CD4-positive, alpha-beta T cell treated with Interleukin-6 for 4 hours (primary cell): ENCODE measurements at places on chromosomes 7 and 10.

DNA sequence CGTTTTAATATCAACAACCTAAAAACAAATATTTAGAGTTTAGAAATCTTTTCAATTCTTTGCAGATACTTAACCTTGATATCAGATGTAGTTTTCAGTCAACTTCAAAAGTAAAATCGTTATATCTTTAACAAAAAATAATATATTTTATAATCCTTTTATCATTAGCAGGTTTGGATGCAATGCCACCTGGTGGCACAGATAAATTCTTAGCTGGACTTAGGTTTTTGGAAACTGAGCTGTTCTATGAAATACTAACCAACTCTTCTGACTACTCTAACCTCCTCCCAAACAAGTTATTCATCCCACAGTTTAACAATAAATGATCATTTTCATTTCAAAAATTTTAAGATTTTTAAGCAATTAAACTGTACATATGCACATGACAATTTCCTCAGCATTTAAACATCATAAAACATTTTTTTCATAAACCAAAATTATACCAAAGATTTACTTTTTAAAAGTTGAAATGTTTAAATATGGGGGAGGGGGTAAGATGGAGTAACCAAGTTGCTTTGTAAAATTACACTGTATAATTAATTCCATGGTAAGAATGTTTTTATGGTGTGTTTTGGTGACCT is 56.9 kb downstream of the HIBADH start:
- DNase-seq = no peak

GRCh38 chr7:24419511-24419910 is 135.5 kb downstream of the NPY start:
- no peak for DNase-seq

GRCh38 chr10:103911021-103911459 is 6.9 kb downstream of the STN1 start:
- DNase-seq = peak; percentile 68

- DNase-seq = no peak
Measured at GRCh38 chr7:149300620-149301285, 38.8 kb downstream of the ZNF783 start.

- no peak for DNase-seq
Measured at GRCh38 chr10:24502801-24503460, 220.8 kb downstream of the ARHGAP21 start.

- DNase-seq = no peak
Measured at GRCh38 chr10:109618301-109618700, 305.0 kb downstream of the XPNPEP1 start.

DNA sequence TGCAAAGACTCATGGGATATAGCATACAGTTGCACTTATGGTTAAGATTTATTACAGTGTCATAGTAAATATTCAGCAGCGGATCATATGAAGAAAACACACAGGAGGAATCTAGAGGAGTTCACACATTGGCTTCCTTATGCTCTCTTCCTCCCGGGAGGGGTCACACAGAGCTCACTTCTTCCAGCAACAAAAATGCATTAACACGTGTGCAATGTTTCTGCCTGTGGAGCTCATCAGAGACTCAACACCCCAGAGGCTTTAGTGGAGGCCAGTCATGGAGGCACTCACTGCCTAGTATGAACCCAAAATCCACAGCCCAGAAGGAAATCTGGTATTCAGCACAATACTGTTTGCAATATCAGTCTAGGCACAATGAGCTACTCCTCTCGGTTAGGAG is 202.8 kb upstream of the PRSS1 start:
- no peak for DNase-seq

DNA sequence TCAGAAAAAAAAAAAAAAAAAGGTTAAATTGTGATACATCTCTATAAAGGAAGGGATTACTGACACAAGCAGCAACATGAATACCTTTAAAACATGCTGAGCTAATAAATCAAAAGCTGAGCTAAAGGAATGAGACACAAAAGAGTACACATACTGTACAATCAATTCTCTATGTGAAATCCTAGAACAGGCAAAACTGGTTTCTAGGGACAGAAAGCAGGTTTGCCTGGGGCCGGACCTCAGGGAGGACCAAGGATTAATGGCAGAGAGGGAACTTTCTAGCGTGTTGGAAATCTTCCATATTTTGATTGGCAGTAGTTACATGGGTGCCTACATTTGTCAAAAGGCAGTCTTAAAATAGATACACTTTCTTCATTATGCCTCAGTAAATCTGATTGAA is 52.5 kb downstream of the KLRG2 start:
- no peak for DNase-seq

GRCh38 chr7:30954914-30955313 is 8.8 kb upstream of the GHRHR start:
- no peak for DNase-seq

GRCh38 chr10:130015075-130015695 is 51.1 kb upstream of the EBF3 start:
- DNase-seq = no peak

DNA sequence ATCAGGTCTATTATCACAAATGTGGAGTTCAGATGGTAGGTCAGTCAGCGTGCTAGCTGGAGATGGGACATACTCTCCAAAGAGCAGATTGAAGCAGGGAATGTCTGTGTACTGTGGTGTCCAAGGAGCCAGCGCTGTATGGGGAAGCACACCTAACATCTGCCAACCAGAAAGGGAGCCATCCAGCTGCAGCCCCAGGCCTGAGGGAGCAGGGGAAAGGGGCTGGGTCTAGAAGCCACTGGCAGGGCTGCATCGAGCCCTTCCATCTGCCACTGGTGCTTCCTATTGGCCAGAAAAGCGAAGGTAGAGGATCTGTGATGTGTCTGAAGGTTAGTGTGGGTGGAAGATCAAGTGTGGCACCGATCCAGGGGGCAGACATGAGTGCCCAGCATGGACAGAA is 8.0 kb upstream of the RAMP3 start:
- DNase-seq = no peak

GRCh38 chr10:17599089-17599488 is 18.1 kb downstream of the HACD1 start:
- no peak for DNase-seq

DNA sequence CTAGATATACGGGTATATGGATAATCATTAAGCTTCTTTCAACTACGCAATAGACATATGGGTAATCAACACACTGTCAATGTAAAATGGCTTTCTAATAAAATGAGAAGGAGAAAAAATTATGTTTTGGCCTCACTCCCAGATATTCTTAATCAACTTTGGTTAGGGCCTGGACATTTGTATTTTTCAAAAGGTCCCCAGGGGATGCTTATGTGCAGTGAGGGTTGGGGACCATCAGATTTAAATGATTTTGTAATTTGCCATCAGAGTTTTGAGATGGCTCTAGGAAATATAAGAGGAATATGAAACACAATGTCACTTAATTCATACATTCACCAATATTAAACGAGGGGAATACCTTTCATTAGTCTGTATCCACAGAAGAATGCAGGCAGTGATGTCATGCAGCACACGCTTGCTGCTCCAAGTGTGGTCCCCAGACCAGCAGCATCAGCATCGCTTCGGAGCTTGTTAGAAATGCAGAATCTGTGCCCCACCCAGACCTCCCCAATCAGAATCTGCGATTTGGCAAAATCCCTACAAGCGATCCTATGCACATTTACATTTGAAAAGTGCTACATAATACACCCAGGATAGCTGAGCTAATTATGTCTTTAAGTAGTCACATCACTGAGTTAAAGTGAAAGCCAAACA is 75.1 kb downstream of the INHBA start:
- no peak for DNase-seq

DNA sequence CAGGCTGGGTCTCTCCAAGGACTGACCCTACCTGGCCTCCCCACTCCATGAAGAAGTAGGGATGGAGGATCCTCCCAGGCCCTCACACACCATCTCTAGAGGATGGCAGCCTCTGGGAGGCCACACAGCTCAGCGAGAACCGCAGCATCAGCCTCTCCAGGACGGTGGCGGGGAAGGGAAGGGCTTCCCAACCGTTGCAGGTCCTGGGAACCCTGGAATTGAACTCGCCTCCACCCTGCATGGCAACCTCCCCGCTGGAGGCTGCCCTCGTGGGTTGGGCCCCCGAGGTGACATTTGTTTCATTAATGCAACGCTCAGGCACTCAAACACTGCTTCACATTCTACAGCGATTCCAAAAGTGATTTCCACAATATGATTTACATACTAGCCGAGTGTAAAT is 58.5 kb downstream of the EBF3 start:
- no peak for DNase-seq

GRCh38 chr7:10412422-10413019 is 561.2 kb upstream of the PHF14 start:
- no peak for DNase-seq

DNA sequence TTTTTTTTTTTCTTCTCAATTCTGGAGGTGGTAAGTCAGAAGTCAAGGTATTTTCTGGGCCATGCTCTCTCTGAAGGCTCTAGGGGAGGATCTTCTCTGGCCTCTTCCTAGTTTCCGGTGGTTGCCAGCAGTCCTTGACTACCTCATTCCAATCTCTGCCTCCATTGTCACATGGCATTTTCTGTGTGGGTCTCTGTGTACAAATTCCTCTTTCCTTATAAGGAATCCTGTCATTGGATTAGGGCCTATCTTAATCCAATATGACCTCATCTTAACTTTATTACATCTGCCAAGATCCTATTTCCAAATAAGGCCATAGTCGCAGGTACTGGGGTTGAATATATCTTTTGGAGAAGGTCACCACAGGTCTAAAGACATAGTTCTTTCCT is 129.3 kb upstream of the PRR15 start:
- no peak for DNase-seq

DNA sequence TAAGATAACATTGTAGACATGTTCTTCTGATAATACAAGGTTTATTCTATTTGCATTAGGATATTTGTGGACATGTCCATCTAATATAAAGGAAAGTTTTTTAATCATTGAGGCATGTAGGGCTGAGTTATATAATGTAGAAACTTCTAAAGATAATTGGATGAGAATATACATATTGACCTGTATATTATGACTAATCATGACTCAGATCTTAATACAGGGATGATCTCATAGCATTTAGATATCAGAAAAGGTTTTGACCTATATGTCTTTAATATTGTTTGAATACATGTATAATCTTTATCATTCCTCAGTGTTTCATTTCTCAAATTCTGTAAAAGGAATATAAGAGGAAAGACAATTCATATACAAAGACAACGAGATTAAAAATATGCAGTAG is 39.2 kb downstream of the CD36 start:
- DNase-seq = no peak

- no peak for DNase-seq
Measured at GRCh38 chr7:84237533-84238173, 43.1 kb upstream of the SEMA3A start.

- no peak for DNase-seq
Measured at GRCh38 chr7:134613623-134614347, 32.9 kb upstream of the BPGM start.

- no peak for DNase-seq
Measured at GRCh38 chr7:46682836-46683624, 762.0 kb upstream of the IGFBP3 start.

- no peak for DNase-seq
Measured at GRCh38 chr7:90834771-90835170, 238.7 kb downstream of the CDK14 start.

- no peak for DNase-seq
Measured at GRCh38 chr10:128738386-128738915, 612.2 kb upstream of the MKI67 start.

DNA sequence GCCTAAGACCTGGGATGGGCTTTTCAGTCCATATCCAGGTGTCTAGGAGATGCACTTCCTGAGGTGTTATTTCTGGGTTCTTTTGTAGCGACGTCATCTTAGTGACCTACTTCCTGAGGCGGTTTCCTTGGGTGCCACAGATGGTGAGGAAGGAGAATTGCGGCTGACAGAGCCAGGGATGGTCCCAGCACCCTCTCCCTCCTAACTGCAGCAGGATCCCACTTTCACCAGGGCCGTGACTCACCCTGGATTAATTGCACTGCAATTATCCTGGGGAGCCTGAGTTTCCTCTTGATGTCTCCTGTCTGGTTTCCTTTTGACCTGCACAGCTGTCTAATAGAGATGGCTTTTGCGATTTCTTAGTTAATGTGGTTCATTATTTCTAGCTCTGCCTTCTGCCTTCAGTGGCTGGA is 271.7 kb downstream of the TCF7L2 start:
- DNase-seq = no peak

GRCh38 chr7:33278095-33278494 is 148.7 kb downstream of the BBS9 start:
- DNase-seq = no peak

- DNase-seq = no peak
Measured at GRCh38 chr10:119197921-119198320, 9.4 kb upstream of the GRK5 start.

- DNase-seq = peak; percentile 65
Measured at GRCh38 chr10:102645388-102645740, 1.1 kb downstream of the TRIM8 start.

GRCh38 chr7:98162758-98163157 is 48.5 kb upstream of the BHLHA15 start:
- DNase-seq = no peak

DNA sequence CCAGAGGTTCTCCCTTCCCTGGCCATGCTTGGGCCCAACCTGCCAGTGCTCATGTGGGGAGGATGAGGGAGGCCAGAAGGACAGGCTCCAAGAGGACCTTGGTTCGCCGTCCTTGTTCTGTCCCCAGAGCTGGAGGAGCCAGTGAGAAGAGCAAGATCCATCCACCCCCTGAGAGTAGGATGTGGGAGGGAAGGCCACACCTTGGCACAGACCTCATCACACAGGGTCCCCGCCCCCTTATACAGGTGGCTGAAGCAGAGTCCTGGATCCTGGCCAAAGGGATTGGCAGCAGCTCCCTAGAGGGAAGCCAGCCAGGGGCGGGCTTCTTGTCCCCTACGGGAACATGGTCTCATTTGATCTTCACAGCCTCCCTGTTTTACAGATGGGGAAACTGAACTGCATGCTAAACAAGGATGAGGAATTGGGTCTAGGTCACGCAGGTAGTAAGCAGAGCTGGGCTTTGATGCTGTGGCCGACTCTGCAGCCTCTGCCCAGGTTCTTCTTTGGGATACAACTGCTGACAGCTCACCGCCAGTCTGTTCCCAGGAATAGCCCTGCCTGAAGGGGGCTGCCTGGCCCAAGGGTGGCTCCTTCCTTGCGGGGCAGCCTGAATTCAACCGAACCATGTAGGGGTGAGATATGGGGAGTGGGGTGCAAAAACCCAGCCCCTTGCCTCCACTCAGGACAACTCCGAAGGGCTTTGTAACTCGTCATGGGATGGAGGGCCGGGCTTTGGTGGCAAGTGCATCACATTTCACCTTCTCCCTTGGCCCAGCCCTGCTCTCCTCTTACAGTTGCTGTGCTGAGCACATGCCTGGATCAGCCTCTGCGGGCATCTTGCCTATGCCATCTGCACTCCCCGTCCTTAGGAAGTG is 62.2 kb upstream of the KDM7A start:
- DNase-seq = no peak

- no peak for DNase-seq
Measured at GRCh38 chr7:157623556-157623955, 286.8 kb downstream of the DNAJB6 start.

GRCh38 chr7:1536743-1537534 is 6.4 kb downstream of the MAFK start:
- DNase-seq = no peak
